ENCODE measurements at places on chromosomes 6 and 20.

GRCh38 chr20:64188682-64189529, 24.7 kb downstream of the MYT1 start:
- DNase-seq: no peak

DNA sequence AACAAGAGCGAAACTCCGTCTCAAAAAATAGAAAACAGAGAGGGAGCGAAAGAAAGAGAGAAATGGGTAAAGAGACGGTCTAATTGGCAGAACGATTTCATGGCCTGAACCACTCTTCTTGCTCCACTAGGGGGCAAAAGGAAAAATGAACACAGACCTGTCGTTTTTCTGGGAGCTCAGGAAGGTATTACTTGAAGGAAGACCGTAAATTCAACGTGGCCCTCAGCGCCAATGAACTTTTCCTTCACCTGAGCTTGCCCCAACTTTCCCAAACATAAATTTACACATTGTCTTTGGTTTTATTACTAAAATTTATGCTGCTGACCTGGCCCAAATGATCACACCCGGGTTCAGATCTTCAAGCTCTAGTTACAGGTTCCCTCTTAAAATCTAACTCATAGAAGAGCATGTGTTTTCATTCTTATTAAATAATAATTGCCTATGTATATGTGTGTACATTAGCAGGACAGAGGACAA, 67.3 kb downstream of the ATP9A start:
- no peak for DNase-seq

DNA sequence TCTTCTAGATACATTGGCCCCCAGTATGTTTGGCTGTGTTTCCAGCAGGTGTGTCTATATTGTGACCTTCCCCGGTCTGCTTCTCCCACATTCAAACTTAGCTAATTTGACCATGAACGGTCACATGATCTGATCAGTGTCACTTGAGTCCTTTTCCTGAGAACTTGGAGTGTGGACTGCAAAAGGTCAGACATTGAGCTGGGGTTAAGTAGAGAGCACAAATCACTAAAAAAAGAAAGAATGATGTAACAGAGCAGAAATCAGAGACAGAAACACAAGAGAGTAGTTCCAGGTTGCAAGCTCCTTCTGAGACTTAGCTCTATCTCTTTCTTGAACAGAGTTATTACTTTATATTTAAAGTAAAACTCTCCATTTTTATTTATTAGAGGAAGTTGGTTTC, 733.9 kb downstream of the CBLN4 start:
- DNase-seq: no peak

- DNase-seq: no peak
Measured at GRCh38 chr6:41730531-41731436, 4.6 kb downstream of the TFEB start.

DNA sequence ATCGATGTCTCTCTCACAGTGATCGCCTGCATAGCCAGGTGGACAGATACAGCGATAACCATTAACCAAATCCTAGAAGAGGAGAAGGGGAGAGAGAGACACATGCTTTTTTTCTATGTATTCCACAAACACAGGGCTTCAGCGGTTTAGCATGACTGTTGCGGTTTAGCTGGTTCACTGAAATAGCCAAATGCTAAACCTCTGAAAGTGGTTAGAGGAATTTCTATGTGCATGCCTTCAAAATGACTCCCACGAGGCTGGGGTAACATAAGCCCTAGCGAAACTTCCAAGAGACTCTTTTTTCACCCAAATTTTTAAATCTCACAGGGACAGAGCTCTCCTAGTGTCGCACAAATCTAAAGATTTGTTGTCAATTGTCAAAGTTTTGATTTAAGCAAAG, 25.1 kb downstream of the JAG1 start:
- no peak for DNase-seq

- DNase-seq: no peak
Measured at GRCh38 chr6:52209770-52210169, 23.6 kb downstream of the IL17A start.

GRCh38 chr6:37146735-37147157, 23.2 kb upstream of the PIM1 start:
- no peak for DNase-seq

DNA sequence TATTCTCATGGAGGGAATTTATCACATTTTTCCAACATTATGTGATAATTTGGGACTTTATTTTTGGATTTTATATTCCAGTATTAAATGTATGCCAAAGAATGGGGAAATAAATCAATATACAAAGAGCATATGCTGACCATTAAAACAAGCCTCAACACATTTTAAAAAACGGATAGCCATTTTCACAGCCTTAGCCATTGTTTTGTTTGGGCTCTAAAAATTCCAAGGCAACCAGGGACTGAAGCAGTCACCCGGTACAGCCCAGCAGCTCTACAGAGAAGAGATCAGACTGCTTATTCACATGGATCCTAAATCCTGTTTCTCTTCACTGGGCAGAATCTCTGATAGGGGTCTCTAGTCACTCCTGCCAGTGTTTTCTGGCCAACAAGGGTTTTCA, 150.2 kb upstream of the OGFRL1 start:
- no peak for DNase-seq

- no peak for DNase-seq
Measured at GRCh38 chr6:130282234-130282995, 59.7 kb upstream of the SAMD3 start.

DNA sequence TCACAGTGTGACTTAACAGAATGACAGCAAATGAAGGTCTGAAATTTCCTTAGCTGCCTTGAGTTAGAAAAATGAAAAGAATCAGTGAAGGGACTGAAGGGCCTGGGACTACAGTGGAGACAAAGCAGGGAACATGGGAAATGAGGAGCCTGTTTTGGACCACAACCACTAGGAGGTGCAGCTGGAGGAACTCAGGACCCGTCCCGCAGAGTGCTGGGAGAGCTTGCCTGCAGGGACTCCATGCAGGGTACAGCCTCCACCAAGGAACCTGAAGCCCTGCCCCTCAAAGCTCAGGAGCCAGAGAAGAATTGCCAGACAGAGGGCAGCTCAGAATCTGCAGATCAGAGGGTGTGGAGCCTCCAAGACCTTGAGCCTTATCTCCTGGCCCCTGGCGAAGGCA, 50.7 kb downstream of the LRFN2 start:
- no peak for DNase-seq

GRCh38 chr6:8535519-8535918, 100.2 kb upstream of the SLC35B3 start:
- no peak for DNase-seq

DNA sequence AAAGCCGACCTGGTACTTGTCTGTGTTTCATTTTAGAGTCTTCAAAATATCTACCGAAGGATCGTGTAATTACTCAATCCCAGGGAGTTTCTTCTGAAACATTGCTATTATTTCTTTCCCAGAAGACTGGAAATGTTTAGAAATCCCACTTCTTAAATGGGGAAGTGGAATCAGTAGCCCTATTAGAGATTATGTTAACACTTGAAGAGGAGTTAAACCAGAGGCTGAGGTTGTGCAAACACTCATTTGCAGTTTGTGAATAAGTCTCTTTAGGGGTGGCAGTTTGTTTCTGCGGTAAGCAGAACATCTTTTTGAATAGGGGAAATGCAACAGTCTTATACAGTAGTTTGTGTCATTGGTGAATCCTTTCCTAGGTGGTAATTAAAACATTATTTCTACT, 21.3 kb downstream of the DSP start:
- no peak for DNase-seq

DNA sequence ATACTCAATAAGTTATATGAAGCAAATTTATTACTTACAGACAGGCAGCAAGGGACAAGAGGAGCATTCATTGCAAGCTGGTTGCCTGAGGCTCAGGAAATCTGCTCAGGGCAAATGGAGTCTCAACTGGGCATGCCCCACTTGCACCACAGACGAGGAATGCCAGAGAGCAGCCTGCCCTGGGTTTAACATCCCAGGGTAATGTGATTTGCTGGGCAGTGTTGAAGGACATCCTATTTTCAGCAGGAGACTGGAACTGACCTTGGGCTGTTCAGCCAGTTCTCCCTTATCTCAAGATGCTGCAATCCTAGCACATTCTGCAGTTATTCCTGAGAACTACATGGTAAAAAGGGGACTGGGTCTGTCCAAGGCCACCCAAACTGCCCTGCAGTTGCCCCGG, 3.8 kb upstream of the ENTPD6 start:
- no peak for DNase-seq

DNA sequence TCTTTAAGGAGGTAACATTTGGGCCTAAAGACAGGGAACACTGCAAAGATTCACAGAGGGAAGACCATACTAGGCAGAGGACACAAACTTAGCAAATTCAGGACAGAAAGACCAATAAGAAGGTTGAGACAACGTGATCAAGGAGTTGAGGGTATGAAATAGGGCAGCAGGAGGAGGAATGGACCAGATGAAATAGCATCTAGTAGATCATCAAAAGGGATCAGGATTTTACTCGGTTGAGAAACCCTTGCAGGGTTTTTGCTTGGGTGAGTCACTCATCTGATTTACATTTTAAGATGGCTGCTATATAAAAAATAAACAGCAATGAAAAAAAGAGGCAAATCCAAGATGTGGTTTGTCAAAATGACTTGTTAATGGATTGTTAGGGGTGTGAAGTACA, 4.7 kb downstream of the BCLAF1 start:
- DNase-seq: no peak

DNA sequence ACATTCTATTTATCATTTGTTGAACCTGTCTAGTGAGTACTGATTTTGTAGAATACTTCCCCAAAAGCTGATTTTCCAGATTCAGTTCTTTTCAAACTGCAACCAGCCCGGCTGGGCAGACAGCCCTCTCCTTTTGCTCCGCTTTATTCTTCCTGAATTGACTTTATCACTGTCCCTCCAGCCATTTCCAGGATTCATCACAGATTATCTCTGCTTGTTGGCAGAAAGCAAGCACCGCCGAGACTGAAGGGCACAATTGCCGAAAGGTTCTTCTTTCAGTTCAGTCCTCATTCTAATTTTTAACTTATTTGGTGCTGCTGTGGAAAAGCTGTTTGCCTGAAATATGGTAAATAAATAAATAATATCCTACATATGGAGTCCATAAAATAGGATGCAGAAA, 369.1 kb upstream of the FLRT3 start:
- no peak for DNase-seq

DNA sequence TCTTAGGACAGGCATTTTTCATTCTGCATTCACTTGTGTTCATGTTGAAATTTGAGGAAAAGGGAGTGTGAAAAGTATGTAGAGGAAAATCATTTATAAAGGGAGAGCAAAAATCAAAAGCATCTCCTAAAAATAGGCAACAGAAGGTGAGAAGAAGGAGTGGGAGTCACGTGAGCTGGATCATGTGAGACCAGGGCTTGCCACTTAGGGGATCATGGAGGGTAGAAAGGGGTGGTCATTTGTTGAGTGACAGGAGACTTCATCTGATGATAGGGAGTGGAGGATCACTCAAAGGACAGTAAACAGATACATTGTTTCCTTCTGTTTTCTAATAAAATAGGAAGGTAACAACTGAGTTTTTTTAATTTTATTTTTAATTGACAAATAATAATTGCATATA, 17.1 kb downstream of the RBM24 start:
- no peak for DNase-seq

DNA sequence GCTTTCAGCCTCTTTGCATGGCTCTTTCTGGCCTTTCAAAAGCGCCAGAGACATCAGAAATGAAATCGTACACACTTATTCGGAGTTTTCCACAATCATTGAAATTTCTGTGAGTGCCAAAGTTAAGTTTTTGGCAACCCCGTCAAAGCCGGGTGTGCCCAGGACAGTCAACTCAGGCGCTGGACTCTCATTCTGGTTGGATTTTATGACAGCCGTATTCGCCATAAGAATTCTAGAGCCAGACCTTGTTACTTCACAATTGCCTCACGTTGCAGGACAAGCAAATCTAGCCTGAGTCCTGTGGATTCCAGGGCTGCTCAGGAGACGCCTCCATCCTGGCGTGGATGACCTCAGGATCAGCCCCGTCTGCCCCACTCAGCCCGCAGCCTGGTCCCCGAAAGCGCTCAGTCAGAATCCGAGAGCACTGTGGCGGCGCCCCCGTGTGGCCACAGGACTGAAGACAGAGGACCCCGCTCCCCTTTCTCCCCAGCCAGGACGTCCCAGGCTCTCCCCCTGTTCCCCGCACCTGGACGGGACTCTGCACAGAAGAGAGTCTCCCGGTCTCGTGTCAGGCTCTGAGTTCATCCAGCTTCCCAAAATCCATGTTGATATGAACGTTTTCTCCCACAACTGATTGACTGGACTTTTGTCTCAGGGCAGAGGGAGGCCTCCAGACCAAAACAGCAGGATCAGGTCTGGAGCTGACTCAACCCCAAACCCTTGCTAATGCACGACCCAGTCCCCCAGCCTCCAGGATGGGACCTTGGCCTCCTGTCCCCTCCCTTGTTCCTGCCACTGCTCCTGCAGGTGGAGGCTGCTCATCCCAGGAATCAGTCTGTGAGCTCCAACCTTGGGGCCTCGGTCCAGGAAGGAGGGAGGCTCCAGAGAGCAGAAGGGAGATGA, 38.2 kb downstream of the MICA start:
- peak; percentile 66 for DNase-seq

DNA sequence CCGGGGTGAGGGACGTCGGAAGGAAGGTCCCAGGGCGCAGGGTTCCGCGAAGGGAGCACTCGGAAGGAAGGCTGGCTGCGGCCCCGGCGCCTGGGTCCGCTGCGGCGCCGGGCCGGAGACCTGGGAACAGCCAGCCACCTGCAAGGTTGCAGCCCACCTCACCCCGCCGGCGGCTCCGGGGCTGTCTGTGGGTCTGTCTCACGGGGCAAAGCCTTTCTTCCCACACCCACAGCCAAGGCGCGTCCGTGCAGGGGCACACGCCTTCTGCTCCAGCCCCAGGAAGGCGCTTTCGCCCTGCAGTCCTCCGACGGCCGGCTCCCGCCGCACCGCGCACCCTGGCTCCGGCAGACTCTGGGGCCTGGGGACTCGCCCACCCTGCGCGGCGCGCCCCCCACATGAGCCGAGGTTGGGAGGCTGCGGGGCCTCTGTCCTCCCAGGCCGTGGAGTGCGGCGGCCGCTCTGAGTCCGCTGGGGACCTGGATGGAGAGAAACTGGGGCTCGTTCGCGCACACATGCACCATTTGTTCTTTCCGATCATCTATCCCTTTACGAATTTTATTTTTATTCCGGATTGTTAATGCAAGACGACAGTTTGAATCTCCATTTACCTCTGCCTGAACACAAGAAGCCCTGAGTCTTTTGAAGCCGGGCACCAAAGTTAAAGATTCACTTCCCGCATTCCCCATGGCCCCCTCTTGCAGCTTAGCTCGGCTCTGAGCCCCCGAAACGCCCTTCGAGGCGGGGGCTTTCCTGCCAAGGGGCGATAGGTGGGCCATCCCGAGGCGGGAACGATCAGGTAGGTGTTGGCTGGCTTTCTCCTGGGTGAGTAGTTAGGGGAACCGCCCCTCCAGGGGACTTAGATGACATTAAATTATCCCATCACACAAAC, 4.5 kb upstream of the FOXC1 start:
- DNase-seq: no peak

GRCh38 chr6:47655719-47656595, 42.4 kb upstream of the ADGRF4 start:
- DNase-seq: no peak

GRCh38 chr20:382291-383115, 1.9 kb downstream of the TRIB3 start:
- no peak for DNase-seq

All from stimulated activated CD4-positive, alpha-beta T cell treated with anti-CD3 and anti-CD28 coated beads, TNF-alpha, amount 100 ng/mL, for 4 hours (primary cell).